ENCODE measurements at places on chromosomes 6 and 20.

GRCh38 chr20:17556837-17557674 is 12.8 kb upstream of the DSTN start:
- peak; percentile 8 for DNase-seq

GRCh38 chr20:41245086-41245707 is 72.3 kb downstream of the ZHX3 start:
- no peak for DNase-seq

GRCh38 chr20:50758469-50758868 is 27.1 kb downstream of the PARD6B start:
- DNase-seq = no peak

- DNase-seq = no peak
Measured at GRCh38 chr6:35247642-35248231, 11.8 kb upstream of the ZNF76 start.

DNA sequence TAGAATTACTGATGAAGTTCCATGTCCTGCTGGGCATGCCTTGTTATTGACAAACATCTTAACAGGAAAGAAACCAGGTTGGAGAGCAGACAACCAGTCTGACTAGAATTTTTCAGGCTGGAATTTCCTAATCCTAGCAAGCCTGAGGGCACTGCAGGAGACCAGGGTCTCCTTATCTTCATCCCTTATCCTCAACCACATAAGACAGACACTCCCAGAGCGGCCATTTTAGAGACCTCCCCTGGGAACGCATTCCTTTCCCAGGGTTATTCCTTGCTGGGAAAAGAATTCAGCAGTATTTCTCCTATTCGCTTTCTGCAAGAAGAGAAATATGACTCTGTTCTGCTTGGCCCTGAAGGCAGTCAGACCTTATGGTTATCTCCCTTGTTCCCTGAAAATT is 803.7 kb downstream of the GRIK2 start:
- DNase-seq = no peak

DNA sequence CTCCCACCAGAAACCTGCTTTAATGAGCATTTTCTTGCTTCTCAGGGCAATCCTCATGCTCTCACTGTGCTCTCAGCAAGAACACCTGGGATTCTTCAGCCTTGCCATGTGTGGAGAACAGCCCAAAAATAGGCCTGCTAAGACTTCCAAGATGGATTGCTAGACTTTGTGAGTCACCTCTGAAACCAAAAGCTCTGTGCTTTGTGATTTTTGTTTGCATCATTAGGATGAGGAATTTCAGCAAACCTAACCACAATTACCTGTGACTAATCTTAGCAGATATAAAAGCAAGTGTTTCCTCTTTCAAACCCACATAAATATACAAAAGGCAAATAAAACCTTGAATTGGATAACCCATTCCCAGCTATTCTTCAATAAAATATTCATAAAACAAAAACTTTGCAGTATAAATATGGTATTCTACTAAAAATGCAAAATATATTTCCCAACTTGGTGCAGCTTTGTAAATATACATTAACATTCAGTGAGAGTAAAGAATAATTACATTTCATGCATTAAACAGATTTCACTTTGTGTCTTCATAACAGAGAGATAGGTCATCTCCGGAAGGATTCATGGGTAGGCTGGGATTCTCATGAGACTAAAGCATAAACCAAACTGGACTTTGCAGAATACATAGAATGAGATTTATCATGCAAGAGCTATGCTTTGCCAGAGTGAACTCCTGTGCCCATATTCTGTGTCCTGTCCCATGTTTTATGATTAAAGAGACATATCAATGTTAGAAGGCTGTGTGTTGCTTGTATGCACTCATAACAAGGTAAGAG is 33.5 kb downstream of the TPBG start:
- peak; percentile 58 for DNase-seq

DNA sequence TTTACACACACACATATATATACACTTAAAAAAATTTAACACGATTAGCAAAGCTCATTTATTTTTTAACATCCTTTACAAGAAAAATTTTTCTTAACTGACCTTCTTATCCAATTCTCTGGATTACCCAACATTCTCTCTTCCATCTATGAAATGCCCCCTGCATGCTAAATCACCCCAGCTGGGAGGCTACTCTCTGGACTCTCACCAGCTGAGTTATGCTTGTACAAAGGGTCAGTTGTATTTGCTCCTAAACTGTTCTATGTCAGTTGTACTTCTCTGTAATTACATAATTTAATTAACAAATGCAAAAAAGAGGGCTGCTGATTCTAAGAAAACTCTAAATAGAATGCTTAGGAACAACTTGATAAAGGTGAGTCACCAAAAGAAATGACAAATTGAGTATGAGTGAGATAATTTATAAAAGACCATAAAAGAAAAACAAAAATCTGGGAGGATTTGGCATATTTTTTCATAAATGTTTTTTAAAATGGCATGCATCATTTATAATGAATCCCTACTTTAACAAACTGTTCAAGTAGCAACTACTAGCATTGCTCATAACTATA is 120.5 kb downstream of the KIF13A start:
- no peak for DNase-seq

DNA sequence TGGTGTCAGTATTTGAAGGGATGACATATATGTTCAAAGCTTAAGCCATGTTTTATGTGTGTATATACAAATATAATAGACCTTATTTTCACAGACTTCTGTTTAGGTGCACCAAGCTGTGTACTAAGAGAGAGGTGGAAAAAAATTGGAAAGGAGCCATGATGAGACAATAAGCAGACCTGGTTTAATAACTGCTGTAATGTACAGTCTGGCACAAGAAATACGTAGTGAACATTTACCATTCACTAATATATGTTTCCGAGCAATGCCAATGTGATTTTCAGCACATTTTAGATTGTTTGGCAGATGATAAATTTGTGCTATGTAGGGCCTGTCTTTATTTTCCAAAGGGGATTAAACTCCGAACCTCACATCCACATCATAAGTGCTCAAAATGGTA is 116.3 kb downstream of the KHDC1L start:
- no peak for DNase-seq

GRCh38 chr6:20217324-20217855 is 5.1 kb upstream of the MBOAT1 start:
- DNase-seq = no peak

- peak; percentile 26 for DNase-seq
Measured at GRCh38 chr6:128478230-128479047, 42.0 kb downstream of the PTPRK start.

GRCh38 chr6:158284007-158284875 is 28.0 kb upstream of the TULP4 start:
- no peak for DNase-seq

DNA sequence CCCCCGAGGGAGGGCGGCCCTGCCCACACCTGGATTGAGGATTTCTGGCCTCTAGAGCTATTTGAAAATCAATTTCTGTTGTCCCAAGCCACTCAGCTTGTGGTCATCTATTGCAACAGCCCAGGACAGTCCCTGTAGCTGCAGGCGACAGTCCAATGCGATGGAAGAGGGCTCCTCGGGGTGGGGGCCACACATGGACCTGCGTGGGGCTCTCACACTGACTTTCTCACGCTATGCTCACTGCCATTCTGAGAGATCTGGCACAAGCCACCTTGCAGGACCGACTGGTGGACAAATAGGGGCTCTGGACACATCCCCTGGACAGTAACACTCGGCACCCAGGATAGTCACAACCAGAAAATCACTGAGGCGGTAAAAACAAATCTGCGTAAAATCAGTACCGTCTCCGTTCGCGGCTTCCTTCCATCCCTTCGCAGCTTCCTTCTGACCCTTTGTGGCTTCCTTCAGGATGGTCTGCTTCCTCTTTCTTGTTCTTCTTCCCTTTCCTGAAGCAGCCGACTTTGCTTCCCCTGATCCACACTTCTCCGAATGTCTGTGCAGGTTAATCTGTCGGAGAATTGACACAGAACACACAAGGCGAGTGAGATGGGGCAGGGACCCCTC is 21.8 kb downstream of the CTCFL start:
- DNase-seq = no peak

Measured in LoVo (cell line).